ENCODE measurements at places on chromosomes 1 and 21.

GRCh38 chr1:4149281-4149680 lies 249.2 kb upstream of the C1orf174 start:
- DNase-seq: no peak

GRCh38 chr21:44955141-44955797 lies 15.4 kb downstream of the SLX9 start:
- no peak for DNase-seq

DNA sequence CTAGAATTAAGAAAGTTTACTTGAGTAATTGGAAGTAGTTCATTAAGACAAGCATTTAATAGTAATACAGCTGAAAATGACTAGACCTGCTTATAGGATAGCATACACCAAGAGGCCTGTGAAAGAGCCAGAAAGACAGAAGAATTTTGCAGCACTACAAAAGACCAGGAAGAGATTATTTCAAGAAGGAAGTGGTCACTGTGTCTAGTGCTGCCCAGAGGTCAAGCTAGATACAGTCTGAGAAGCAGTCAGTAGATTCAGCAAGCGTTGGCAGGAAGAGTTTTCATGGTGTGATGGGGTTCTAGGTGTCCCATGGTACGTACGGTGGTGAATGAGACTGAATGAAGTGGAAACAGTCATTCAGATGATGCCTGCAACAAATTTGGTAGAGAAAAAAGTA lies 31.5 kb downstream of the RGS8 start:
- no peak for DNase-seq

DNA sequence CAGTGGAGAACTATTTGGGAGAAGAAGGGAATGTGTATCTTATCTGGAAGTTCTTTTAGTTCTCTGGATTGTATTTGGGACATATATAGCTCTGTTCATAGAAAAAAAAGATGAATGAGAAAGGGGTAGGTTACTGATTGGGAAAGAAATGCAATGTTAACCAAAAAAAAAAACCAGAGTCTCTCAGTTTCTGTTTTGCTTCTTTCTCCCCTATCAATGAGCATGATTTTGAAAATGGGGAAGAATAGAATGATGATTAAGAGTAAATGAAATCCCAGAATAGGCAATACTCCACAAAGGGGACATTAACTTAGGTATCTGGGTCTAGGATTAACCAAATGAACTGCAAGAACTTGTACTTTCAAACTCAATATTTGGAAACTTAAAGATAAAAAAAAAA lies 92.9 kb downstream of the RHOU start:
- DNase-seq: no peak

DNA sequence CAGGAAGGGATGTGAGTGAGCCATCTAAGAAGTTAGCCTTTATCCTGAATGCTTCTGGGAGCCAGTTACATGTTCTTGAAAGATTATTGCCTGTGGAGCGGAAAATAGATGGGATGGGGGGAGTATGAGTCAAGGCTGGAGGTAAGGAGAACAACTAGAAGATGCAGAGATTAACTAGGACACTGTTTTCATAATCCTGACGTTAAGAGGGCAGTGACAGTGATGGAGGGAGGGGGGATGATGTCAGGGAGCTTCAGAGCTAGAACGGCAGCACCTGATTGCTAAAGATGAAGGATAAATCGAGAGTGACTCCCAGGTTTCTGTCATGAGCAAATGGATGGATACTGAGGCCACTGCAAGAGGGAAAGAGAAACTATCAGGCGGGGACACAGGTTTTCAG lies 10.0 kb upstream of the RCSD1 start:
- no peak for DNase-seq

GRCh38 chr1:205449254-205449749 lies 6.5 kb downstream of the BLACAT1 start:
- no peak for DNase-seq
